ENCODE measurements at places on chromosomes 13 and 19.

- no peak for DNase-seq
Observed at GRCh38 chr19:29873024-29873800, 61.4 kb downstream of the CCNE1 start.

DNA sequence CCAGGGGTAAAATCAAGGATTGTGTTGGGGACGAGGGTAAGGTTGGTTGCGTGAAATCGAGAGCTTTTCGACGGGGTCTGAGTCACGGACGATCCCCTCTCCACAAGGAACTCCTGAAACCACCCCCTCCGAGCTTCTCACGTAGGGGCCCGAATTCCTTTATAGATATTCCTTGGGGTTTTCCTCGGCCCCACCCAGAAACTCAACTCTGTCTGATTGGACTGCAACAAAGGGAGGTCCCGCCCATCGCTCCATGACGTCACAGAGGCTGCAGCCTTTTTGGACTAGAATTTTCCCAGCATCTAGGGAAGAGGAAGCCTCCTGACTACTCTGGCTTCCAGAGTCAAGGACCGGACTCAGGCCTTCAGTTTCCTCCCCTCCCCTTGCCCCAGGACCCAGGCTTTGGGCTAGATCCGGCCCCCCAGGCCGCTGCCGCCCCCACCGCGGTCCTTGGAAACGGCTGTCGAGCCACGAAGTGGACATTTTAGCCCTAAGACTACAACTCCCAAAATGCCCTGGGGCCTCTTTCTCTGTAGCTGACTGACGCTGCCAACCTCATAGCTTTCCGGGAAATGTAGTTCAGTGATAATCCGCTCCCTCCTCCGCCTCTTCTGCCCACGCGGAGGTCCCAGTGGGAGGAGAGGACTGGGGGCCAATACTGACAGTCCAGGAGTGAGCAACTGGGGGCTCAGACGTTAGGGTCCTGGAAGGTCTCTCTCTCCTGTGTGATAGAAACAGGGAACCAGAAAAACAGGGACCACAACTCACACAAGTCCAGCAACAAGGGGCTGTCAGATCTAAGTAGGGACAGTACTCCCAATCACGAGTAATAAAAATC, at the start of gene IZUMO1:
Gene IZUMO1 (minus strand): TSS at position 172 of the 838 bp plus-strand sequence. CDS start 1,050 bp downstream, outside the sequence.
- DNase-seq, result no peak

DNA sequence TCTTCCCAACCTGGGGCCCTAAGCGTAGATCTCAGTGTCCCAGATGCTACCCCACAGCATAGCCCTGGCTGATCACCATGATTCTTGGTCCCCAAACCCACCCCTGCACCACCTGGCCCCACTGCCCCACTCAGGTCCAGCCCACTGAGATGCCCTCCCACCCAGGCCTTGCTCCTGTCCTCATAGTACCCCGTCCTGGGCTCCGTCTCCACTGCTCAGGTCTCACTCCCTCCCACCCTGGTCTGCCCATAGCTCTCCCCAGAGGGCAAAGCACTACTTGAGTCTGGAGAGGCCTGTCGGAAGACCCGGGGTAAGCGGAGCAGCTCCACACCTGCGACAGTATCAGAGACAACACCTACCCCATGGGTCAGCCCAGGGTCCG, 35.8 kb upstream of the ISYNA1 start:
- DNase-seq, result no peak

- peak; percentile 42 for DNase-seq
Observed at GRCh38 chr13:72255908-72256307, 388.9 kb upstream of the DACH1 start.

- no peak for DNase-seq
Observed at GRCh38 chr13:23321535-23322241, 111.8 kb downstream of the SACS start.

GRCh38 chr19:18000480-18000914, 7.5 kb upstream of the ARRDC2 start:
- DNase-seq, result no peak

DNA sequence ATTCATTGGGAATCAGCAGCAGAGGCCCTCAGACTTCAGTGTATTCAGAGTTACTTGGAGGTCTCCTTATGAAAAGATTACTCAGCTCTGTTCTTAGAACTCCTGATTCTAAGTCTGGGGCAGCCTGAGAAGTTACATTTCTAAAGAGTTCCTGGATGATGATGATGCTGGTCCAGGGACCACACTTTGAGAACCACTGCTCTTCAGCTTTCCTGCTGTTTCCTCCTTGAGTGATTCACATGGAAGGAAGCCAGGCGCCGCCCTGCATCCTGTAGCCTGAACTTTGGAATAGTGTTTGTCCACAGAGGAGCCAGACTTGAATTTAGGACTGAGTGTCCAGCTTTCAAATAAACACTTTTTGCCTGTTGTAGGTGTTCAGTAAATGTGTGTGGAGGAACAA, 2.9 kb downstream of the CEBPG start:
- no peak for DNase-seq

DNA sequence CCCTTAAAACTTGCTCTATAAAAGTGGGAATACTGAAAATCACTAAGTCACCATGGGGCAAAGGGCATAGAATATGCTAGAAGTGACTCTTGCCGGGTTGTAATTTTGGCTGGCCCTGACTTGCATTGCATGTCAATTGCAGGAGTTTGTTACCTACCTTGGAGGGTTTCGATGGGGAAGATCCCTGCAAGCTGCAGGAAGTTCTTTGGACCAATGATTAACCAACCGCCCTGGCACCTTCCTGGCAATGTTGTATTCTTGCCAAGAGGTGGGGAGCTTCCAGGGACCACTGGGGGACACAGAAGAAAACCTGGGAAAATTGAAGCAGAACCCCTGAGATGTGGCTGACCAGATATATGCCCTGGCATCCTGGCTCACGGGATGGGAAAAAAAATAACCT, 235.8 kb downstream of the B3GLCT start:
- DNase-seq, result no peak

GRCh38 chr19:45920458-45920857, 5.9 kb upstream of the NANOS2 start:
- DNase-seq, result no peak

DNA sequence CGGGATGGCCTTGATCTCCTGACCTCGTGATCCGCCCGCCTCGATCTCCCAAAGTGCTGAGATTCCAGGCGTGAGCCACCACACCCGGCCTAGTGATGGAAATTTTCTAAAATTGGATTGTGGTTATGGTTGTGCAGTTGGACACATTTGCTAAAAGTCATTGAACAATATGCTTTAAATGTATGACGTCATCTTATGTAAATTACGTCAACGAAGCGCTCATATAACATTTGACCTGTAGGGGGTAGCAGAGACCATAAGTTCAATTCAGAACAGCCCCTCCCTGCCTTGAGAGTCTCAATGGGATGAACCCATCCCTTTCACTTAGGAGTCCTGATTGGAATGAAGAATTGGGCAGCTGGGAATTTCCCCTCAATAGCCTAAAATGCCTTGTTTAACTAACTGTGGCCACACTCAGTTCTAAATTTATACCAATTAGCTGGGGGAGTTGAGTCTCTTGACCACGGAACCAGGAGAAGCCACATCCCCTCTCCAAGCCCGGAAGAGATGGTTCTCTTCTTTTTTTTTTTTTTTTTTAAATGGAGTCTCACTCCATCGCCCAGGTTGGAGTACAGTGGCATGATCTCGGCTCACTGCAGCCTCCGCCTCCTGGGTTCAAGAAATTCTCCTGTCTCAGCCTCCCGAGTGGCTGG, 15.2 kb upstream of the TLE6 start:
- peak; percentile 71 for DNase-seq

GRCh38 chr13:85825454-85825853, 26.2 kb upstream of the SLITRK6 start:
- no peak for DNase-seq

- no peak for DNase-seq
Observed at GRCh38 chr13:24032674-24033073, 127.8 kb upstream of the SPATA13 start.

DNA sequence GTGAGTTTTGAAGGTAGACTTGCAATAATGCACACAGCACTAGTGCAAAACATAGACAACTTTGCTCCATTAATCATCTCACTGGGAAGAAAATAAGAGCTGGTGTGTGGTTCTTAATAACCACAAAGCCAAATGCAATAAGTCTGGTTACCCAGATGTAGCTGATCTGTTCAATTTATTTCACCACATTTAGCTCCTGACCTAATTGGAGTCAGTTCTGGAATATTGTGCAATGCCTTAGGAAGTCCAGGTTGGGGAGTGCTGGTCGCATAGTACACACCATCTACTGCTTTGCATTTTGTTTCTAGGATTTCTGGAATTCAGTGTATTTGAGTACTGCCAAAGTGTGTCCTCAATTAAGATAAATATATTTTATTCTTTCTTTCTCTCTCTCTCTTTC, 483.3 kb upstream of the SPRY2 start:
- DNase-seq, result no peak

DNA sequence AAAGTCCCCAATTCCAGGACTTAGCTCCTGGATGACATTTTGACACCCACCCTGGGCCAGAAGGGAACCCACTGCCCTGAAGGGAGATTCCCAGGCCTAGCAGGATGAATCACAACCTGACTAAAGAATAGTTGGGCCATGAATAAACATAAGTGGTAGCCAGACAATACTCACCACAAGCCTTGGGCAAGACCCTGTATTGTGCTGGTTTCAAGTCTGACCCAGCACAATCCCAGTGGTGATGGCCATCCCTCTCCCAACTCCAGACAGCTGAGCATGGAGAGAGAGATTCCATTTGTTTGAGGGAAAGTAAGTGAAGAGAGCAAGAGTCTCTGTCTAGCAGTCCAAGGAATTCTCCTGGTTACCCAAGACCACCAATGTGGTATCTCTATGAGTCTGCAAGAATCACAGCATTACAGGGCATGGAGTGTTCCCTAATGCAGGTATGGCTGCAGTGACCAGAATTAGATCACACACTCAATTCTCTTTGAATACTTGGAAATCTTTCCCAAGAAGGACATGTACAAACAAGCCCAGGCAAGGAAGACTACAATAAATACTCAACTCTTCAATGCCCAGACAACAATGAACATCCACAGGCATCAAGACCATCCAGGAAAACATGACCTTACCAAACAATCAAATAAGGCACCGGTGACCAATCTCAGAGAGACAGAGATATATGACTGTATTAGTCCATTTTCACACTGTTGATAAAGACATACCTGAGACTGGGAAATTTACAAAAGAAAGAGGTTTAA, 158.0 kb downstream of the VWA8 start:
- DNase-seq, result no peak

DNA sequence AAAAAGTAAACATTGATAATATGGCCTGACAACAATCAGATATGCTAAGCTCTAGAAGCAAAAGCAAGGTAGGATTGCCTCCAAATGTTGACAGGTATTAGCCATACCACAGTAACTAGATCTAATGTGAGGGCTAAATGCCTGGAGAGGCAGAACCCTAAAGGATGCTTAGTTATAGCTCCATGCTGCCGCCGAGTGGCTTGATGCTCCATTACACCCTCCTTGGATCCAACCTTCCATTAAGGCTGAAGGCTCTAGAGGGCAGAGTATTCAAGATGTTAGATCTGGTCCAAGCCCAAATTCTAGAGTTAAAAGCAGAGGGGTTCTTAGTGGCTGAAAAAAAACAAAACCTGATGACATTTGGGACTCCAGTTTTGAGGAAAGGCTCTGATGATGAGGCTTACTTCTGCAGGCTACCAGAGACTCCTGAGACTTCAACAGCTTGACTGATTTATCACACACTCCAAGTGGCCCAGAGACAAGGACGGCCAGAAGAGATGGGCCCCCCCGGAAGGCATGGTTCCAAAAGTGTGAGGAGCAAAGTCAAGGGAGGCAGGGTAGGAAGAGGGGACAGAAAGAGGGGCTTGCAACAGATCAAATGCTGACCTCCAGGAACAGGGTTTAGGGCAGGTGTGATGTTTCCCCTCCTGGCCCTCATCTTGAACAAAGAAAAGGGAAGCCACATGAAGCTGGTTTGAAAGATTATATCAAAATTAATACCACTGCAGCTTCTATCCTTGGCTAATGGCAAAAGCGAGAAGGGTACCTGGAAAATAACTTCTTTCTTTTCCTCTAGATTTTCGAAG, 21.9 kb upstream of the CPB2 start:
- DNase-seq, result no peak

DNA sequence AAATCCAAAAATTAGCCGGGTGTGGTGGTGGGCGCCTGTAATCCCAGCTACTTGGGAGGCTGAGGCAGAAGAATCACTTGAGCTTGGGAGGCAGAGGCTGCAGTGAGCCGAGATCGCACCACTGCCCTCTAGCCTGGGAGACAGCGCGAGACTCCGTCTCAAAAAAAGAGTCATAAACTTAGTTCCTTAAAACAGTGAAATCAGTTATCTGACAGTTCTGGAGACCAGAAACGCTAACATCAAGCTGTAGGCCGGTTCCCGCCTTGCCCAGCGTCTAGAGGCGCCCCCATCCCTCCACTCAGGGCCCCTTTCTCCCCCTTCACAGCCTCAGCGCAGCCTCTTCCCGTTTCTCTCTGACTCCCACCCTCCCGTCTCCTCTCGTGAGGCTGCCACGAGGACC, 11.9 kb downstream of the ADAT3 start:
- DNase-seq, result no peak

- DNase-seq, result no peak
Observed at GRCh38 chr19:6260376-6260775, 19.4 kb downstream of the MLLT1 start.

DNA sequence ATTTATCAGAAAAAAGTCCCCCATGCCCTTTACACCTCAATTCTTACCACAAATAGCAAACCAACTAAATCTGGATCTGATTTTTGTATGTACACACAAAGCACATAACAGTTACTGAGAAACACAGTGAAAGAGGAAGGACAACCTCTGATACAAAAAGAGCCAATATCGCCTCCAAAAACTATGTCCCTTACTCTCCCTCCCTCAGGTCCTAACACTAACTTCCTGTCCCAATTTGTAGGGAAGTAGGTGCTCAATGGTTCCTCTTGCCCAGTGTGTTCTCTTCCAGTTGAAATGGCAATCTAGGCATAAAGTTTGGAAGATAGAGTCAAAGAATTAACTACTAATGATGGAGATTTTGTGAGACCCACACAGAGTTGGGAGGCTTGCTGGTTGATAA, 15.8 kb upstream of the FPR3 start:
- no peak for DNase-seq

- no peak for DNase-seq
Observed at GRCh38 chr13:73759434-73759833, 374.8 kb downstream of the KLF12 start.

GRCh38 chr19:1668486-1669270, 16.3 kb upstream of the TCF3 start:
- no peak for DNase-seq

DNA sequence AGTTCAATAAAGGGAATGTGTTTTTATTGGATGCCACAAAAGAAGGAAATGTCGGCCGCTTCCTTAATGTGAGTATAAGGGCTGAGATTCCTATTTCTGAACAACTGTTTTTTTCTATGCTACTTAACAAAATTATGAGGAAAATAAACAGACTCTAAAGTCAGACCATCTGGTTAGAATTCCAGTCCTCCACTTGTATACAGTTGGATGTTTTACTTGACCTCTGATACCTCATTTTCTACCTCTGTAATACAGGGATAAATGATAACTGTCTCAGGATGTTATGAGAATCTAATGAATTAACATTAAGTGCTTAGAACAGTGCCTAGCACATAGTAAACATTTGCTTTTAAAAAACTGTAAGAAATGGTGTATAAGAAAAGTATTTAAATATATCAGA, 7.2 kb upstream of the PHF11 start:
- DNase-seq, result no peak

Data from NCI-H1417 treated with DMSO at 0.1 percent for 48 hours (cell line).